Heart right ventricle (tissue), 16 donors: ENCODE measurements at places on chromosomes 1 and 21. TPM values are rescaled to one million over a fixed set of nuclear protein-coding genes. Genes with fewer than 3 reads are reported as not detected.

The OR2L3 gene
- not detected for total RNA-seq

The ARV1 gene
- total RNA-seq = 27.9 TPM

The LCE1E gene
- total RNA-seq = not detected

The C1orf185 gene
- total RNA-seq = not detected

DNA sequence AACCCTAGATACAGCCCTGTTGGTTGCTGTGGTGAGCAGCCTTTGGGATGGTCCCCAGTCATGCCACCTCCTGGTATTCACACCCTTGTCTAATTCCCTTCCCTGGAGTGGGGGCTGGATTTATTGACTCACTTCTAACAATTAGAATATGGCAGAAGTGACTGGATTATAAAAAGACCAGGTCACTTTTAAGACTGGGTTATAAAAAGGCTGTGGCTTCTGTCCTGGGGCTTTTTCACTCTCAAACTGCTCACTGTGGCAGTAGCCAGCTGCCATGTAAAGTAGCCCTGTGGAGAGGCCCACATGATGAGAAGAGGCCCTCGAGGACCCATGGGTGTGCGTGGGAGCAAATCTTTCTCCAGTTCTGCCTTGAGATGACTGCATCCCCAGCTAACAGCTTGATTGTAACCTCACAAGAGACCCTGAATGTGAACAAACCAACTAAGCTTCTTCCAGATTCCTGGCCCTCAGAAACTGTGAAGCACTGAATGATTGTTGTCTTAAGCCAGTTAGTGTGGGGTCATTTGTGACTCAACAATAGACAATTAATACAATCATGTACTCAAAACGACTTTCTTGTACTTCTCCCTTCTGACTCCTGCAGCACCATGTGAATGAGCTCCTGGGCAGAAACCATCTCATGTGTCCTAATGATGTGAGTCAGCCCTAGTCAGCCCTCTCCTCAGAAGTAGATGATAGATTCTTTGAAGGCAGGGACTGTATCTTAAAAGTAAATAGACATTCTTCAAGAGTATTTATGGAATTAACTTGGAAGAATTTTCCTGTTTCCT lies 234.9 kb downstream of the TNR start:
- DNase-seq = no peak

- no peak for DNase-seq
These were observed 152.2 kb downstream of the HIVEP3 start for GRCh38 chr1:41766546-41766945.

DNA sequence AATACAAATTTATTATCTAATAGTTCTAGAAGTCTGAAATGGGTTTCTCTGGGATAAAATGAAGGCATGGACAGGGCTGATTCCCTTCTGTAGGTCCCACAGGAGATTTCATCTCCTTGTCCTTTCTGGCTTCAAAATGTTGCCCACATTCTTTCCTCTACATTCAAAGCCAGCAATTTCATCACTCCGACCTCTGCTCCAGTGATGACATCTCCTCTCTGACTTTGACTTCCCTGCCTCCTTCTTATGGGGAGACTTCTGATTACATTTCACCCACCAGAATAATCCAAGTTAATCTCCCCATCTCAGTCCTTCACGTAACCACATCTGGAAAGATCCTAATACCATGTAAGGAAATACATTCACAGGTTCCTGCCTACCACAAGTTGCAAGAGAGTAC lies 358.0 kb upstream of the C1orf87 start:
- DNase-seq = no peak

- no peak for DNase-seq
These were observed 250.6 kb downstream of the PRDM2 start for GRCh38 chr1:13950637-13951036.

GRCh38 chr1:206958144-206958543 lies 11.9 kb upstream of the PIGR start:
- DNase-seq = no peak

DNA sequence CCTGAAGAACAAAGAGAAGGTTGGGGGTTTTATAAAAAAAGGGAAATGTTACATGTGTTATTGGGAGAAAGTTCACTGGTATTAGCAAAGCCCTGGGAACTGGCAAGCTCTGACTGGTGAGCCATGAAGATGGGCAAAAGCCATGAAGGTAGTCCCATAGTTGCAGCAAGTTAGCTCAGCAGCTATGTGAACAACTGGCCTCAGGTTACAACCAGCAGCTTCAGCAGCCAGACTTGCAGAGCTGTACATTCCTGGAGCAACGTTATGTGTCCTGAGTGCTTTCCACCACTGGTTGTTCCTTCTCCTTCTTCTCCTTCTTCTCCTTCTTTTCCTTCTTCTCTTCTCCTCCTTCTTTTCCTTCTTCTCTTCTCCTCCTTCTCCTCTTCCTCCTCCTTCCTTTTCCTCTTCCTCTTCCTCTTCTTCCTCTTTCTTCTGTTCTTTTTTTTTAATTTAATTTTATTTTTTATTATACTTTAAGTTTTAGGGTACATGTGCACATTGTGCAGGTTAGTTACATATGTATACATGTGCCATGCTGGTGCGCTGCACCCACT lies 56.1 kb upstream of the TLR5 start:
- no peak for DNase-seq

- DNase-seq = peak; percentile 98
These were observed at the start of gene ATP5IF1 for GRCh38 chr1:28235755-28236655. ATP5IF1 (plus strand) TSS chr1:28236124; CDS start chr1:28236184, 60 bp downstream.

GRCh38 chr1:19661721-19662228 lies 2.9 kb upstream of the HTR6 start:
- DNase-seq = no peak

DNA sequence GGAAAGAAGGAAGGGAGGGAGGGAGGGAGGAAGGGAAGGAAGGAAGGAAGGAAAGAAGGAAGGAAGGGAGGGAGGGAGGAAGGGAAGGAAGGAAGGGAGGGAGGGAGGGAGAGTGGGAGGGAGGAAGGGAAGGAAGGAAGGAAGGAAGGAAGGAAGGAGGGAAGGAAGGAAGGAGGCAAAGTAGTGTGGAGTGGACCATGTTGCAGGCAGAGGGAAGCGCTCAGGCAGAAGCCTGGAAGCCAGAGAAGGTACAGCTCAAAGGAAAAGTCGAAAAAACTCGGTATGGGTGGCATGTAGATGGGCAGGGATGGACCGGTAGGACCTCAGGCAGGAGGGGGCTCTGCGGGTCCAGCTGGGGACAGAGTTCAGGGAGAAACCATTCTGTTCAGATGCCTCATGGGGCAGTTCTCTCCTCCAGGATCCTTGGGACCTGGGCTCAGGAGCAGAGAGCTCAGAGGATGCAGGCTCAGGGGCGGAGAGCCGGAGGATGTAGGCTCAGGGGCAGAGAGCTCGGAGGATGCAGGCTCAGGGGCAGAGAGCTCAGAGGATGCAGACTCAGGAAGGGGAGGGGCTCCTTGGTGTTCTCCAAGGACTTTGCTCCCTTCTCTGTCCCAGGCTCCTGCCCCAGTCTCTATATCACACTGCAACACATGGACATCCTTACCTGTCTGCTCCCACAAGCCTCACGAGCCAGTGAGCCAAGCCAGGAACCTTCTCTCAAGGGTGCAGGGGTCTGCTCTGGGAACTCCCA lies 13.6 kb upstream of the PADI3 start:
- no peak for DNase-seq

- peak; percentile 78 for DNase-seq
These were observed 10.9 kb downstream of the ERRFI1 start for GRCh38 chr1:8015036-8015808.

DNA sequence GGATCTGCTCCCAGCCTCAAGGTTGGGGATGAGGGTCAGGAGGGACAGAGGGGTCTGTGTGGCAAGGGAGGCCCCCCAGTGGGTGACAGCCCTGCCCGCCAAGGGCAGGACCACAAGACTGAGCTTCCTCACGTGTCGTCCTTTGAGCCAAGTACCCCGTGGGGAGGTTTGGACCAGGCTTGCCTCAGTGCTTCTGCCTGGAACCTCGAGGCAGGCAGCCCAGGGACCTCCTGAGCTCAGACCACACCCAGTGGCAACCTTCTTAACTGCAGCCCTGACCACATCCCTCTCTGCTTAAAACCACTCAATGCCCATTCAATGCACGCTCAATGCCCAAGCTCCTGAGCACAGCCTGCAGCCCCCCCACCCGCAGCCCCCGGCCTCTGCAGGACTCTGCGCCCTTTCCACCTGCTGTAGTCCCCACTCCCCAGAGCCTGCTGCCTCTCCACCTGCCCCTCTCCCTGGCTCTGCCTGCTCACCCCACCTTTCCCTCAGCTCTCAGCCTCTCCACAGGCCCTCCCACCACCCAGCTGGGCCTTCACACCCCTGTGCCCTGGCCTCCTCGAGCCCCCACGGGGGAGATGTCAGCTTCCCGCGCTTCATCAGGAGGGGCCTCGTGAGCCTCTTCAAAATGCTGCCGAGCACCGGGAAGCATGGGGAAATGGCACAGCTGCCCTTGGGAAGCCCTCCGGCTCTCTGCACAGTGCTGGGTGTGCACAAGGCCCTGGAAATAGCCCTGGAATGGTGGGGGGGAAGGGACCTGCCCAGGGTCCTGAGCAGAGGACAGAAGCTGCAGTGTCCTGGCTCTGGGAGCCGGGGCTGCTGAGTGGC lies 129.3 kb upstream of the VAMP3 start:
- no peak for DNase-seq

DNA sequence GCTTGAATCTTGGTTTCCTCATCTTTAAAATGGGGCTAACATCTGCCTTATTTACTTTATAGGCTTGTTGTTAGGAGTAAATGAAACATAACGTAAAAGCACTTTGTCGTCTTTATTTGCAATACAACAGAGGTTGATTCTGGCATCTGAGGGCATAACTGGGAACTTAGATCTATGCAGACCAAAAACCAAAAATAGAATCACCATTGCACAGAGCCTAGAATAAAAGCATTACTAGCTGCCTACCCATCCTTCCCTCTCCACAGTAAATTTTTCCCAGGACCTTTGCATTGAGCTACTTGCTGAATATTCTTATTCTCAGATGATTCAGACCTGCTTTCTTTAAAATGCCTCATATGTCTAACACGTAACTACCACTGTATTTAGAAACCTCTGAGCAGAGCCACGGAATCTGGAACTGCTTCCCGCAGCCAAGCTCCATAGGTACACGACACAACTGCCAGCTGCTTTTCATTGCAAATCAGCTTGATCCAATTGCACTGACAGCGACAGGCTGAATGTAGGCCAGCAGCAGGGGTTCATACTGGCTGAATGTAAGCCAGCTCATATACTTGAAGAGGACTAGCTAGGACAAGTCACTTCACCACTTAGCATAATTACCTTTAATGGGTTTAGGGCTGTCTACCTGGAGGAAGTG lies 33.2 kb upstream of the SERBP1 start:
- DNase-seq = no peak

DNA sequence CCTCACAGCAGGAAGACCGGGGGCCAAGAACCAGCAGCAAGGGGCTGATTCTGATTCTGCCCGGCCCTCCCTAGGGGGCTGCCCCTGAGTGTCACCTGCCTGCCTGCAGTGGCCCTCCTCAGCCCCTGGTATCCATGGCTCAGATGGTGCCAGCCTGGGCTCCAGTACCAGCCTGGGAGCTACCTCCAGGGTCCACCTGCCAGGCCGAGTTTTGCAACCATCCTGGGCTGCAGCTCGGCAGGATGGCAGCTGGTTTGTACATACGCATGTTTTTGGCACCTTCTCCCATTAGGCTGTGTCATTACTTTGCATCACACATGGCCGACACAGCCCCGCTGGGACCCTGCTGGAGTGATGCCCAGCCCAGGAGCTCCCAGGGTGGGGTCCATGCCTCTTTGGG lies 93.3 kb upstream of the WNT4 start:
- no peak for DNase-seq

DNA sequence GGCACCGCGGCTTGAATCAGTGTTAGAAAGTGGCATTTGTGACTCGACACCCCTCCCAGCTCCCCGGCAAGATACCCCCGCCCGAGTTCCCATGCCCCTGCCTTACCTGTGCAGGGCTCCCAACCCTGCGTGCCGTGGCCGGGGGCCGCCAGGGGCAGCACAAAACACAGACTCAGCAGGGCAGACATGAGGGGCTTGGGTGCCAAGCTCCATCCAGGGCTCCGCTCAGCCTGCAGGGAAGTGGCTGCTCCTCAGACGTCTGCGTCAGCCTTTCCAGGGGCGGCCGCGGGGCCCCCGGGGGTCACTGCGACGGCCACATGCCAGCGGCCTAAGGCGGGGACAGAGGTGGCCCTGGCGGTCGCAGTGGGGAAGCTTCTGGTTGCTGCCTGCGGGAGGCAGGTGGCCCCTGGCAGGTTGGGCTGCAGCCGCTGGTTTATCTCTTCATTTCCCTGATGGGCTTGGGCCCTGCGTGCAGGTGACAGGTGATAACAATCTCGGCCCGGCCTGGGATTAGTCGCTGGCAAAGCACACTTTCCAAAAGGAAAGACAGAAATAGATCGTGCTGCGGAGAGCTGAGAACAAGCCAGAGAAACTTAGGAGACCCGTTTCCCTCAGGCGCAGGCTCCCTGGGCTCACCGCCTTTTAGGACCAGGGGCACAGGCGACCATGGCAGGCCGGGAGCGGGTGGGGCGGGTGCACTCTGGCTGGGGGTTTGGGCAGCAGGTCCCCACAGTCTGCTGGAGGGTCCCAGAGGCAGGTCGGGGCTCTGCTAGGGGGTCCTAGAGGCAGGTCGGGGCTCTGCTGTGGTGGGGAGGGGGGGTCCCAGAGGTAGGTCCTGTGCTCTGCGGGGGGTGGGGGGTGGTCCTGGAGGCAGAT lies at the start of gene TSPEAR:
TSS of gene TSPEAR (minus strand) at position 246 of the 876 bp plus-strand sequence. CDS start at position 188, 58 bp downstream.
- DNase-seq = no peak

- no peak for DNase-seq
These were observed 79.9 kb downstream of the CD247 start for GRCh38 chr1:167438171-167439138.

DNA sequence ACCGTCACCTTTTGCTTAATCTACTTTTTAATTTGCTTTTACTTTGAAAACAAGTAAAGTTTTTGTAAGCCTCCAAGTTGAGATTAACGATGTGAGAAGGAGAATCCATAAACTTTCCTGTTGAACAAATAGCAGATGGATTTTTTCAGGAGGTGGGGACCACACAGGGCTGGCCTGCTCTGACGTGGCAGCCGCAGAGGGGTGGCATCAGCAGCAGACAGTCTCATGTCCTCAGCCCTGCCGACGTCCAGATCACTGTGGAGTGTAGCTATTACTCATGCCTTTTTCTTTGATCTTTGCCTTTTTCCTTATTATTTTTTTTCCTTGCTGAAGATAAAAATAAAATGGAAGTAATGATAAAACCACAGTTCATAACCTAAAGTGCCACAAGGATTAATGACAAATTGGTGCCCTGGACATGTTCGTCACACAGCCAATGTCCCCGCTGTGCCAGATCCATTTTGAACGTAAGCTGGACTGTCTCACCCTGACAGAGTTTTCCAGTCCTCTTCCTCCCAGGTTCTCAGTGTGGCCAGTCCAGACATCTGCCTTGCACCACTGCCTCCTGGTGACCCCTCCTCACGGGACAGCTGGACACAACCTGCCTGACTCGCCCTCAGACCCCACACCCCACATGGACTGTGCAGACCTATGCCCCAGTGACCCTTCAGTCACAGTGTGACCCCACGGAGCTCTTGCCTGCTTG lies 15.4 kb upstream of the ZBTB21 start:
- DNase-seq = no peak

GRCh38 chr1:211685823-211686222 lies 10.4 kb upstream of the NEK2 start:
- DNase-seq = no peak
